A172 (cell line): ENCODE measurements at places on chromosomes 7 and 10.

DNA sequence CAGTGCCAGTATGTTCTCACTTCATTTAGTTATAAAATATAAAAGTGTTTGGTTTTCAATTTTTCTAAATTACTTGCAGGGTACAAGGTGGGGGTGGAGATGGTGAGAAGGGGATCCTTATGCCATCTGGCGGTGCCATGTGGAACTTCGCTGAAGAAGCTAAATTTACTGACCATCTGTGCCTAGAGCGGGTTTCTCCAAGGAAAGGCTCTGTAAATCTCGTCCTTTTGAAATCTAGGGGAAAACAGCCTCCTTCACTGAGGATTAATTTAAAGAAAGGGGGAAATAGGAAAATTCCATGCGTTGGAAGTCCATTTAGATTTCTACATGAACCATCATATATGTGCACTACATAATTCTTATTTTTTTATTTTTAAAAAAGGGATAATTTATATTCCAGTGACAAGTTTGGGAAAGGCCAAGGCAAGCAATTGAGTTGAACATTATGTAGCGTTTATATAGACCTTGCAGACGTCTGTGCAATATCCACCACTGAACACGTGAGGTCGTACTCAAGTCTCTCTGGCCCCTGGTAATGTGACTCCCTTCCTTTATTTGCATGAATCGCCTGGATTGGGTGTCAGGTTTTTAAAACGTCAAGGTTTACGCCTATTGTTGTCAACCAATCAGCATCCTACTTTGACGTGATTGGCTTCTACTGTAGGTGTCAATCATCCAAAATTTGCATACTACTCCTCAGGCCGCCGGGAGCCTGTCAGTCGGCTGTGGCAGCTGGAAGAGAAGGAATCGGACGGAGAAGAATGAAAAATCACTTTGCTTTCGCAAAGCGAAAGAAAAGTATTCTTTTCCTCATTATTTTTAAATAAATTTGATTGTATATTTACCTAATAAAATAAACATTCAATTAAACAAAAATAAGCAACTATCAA is 297.1 kb upstream of the NFE2L3 start:
- peak; percentile 100 for DNase-seq

- DNase-seq, result no peak
Observed at GRCh38 chr10:113524120-113524519, 28.7 kb upstream of the HABP2 start.

GRCh38 chr7:90188281-90188680 is 23.3 kb upstream of the STEAP2 start:
- DNase-seq, result no peak

DNA sequence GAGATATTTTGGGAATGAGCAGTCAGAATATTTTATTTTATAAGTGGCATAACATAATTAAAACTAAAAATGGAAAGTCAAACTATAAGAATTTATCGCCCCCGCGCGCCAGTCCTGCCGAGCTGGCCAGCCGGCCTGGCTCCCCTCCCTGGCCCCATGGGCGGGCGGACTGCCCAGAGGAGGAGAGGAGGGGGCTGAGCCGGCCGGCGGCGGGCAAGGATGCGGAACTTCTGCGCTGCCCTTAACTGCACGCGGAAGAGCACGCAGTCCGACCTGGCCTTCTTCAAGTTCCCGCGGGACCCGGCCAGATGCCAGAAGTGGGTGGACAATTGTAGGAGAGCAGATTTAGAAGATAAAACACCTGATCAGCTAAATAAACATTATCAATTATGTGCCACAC is 96.8 kb downstream of the DKK1 start:
- no peak for DNase-seq

DNA sequence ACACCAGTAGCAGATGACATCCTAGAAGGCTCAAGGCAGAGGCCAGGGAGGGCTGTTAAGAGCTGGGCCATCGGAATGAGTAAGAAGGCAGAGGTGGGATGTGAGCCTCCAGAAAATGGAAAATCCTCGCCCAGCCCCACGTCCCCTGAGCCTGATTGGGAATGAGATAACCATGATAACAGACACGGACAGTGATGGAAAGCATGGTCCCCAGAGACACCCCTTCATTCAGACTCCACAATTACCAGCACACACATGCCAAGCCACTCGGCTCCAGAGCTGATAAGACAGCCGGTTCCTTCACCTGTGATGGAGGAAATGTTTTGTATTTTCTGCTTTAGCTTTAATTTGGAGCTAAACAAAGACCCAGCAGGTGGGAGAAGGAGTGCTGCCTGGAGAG is 106.0 kb downstream of the GRID1 start:
- DNase-seq, result no peak

- DNase-seq, result peak; percentile 62
Observed at GRCh38 chr7:48048113-48048512, 12.8 kb downstream of the C7orf57 start.

GRCh38 chr7:1963575-1963974 is 269.2 kb downstream of the MAD1L1 start:
- DNase-seq, result no peak

DNA sequence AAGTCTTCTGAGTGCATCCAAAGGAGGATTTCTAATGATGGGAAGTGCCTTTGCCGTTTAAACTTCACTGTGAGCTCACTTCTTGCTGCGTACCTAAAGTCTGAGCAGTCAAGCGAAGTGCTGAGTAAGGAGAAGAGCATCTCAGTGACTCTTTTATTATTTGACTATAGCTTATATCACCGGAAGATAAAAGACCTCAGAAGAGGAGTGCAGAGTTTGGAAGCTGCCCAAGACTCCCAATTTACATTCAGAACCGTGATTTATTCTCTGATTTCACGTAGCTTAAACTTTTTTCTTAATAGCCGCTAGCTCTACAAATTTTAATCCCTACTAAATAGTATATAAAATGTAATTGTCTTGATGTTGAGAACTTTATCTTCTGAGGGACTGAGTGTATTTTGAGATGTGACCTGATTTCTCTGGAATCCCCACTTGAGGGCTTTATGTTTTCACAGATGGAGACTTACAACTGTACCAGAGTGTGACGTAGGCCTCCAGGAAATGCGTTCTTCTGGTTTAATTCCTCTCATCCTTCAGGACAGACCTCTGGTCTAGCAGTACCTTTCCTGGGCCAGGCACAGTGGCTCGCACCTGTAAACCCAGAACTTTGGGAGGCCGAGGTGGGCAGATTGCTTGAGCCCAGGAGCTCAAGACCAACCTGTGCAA is 51.1 kb downstream of the CAMK1D start:
- DNase-seq, result peak; percentile 54

DNA sequence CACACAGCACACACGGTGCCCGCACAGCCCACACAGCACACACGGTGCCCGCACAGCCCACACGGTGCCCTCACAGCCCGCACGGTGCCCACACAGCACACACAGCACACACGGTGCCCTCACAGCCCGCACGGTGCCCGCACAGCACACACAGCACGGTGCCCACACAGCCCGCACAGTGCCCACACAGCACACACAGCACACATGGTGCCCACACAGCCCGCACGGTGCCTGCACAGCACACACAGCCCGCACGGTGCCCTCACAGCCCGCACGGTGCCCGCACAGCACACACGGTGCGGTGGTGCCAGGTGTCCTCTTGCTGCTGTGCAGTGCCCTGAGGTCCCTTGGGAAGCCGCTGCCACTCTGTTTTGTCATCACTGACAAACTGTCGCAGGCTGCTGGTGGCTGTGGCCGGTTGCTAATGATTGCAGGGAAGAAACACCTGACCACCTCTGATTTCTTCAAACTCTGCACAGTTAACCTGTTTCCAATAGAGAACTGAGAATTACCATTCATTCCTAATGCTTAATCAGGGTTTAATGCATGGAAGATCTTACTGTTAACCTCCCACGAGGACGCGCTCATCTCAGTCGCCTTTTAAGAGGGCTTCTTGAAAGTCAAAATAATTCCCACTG is 66.9 kb downstream of the GLRX3 start:
- no peak for DNase-seq

DNA sequence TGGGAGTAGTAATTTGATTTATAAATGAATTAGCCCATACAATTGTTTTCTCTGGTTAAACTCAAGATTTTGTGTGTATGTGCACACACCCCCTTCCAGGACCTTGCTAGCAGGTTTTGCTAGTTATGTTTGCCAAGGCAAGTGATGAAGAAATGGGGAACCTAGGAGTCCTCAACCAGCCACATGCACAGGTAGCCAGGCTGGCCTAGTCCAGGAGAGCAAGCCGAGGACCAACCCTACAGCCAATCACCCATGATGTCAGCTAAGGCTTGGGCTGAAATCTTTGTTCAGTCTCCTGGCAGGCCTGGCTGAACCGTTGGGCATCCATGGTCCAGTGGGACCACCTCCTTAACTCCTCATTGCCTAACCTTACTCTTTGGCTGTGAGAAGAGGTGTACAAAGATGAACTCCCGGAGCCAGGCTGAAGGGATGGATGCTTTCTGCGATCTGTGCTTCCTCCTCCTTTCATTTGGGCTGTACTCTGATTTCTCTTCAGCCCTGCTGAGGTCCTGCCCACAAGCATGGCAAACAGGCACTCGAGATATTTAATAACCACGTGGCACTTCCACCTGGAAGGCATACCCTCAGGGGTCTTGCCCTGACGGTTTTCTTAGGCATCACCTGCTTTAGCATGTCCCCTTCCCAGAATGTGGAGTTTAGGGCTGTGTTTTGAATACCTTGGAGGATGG is 22.1 kb downstream of the HNRNPA2B1 start:
- no peak for DNase-seq

DNA sequence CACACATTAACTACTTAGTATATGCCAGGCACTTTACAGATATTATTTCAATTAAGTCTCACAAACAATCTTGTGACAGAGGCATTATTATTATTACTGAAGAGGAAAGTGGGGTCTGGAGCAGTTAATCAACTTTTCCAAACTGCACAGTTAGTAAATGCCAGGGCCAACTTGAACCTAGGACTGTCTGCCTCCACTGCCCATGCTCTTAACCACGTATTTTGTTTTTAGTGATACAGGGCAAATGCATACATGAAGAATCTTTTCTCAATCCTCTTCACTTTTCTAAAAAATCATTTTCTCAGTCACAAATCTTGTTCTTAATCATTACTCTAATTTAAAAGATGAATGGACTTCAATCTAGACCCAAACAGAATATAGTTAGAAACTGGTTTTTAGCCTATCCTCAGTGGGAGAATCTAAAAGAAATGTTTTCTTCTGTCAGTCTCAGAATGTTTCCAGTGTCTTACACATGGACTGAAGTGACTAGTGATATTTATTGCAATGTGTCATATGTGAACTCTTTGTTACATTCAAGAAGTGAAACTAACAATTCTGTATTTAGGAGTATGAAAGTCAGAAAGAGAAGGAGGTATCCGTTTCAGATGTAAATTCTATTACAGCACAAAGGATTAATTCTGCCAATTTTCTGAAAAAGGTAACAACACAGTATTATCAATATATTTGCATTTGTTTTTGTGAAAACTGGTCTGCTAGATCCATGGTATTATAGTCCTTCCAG is 55.5 kb upstream of the CCNJ start:
- no peak for DNase-seq

GRCh38 chr10:28928484-28928883 is 251.2 kb downstream of the BAMBI start:
- no peak for DNase-seq

GRCh38 chr10:62047960-62048383 is 146.5 kb downstream of the ARID5B start:
- no peak for DNase-seq

DNA sequence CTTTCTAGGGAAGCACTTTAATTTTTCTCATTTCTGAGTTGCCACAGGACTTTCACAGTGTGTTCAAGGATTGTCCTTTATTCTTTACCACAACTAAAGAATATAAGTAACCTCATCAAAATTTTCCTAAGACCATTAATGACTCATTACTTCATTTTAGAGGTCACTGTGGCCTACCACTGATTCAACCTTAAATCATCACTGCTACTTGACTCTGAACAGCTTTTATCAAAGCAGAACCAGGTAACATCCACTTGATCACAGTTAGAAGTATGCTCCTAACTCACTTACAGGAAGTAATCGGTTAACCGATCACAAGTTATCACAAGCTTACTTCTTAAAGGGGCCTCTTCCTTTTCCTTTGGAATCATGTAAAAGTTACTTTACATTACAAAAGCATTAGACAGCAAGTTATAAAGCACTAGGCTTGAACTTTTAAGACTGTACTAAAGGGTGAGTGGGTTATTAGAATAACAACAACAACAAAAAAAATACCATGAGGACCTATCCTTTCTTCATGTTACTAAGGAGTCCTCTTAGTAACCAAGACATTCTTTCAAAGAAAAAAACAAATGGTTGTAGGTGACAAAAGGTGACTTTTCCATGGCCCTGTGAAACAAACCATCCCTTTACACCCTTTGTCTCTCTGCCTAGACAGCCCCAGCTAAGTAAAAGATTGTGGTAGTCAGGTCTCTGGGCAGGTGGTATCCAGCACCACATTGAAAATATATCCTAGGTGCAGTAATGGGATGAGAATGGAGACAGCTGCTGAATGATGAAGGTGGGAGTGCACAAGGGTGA is 40.0 kb upstream of the PDK4 start:
- no peak for DNase-seq

GRCh38 chr10:69372126-69372980 is 44.4 kb downstream of the TACR2 start:
- no peak for DNase-seq

GRCh38 chr10:59434463-59435321 is 72.3 kb upstream of the FAM13C start:
- DNase-seq, result peak; percentile 28

DNA sequence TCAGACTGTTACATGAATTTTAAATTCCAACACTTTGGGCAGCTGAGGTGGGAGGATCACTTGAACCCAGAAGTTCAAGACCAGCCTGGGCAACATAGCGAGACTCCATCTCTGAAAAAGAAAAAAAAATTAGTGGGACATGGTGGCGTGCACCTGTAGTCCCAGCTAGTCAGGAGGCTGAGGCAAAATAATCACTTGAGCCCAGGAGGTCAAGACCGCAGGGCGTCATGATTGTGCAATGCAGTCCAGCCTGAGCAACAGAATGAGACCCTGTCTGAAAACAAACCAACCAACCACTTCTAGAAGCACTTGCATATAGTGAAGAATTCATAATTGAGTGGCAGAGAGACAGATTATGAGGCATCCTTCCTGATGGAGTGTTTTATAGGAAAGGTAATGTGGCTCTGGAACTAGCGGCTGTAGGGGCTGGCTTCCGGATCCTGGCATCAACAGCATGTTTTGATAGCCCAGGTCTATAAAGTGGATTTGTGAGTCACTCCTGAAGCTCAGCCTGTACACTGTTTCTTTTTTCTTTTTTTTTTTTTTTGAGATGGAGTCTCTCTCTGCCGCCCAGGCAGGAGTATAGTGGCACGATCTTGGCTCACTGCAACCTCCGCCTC is 40.3 kb upstream of the RSBN1L start:
- DNase-seq, result peak; percentile 54

- no peak for DNase-seq
Observed at GRCh38 chr7:125530553-125530952, 600.9 kb upstream of the POT1 start.

- peak; percentile 16 for DNase-seq
Observed at GRCh38 chr7:105876964-105877601, 684 bp upstream of the ATXN7L1 start.
